NCI-H1417 (cell line): ENCODE measurements at places on chromosomes 12 and 14.

- DNase-seq: no peak
These were observed 8.4 kb downstream of the CEP170B start for GRCh38 chr14:104873380-104874055.

- DNase-seq: no peak
These were observed 74.6 kb downstream of the CIT start for GRCh38 chr12:119802472-119802871.

GRCh38 chr12:6771091-6771495 is 1.2 kb upstream of the LAG3 start:
- DNase-seq: no peak

DNA sequence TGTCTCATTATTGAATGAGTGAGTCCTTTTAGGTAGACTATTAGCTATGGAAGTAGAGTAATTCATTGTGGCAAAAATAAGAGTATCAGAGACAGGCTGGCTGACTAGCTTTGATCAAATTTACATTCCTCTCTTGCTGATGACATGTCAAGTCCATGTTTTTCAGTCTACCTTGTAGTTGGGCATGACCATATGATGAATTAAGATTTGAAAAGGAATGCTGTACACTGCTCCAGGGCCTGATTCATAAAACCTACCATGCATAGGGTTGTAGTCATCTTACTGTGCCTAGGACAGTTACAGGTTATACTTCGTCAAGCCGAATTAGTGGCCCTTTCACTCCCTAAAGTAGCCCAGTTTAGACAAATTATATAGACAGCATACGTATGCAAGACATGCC is 545.7 kb upstream of the MIS18BP1 start:
- no peak for DNase-seq

DNA sequence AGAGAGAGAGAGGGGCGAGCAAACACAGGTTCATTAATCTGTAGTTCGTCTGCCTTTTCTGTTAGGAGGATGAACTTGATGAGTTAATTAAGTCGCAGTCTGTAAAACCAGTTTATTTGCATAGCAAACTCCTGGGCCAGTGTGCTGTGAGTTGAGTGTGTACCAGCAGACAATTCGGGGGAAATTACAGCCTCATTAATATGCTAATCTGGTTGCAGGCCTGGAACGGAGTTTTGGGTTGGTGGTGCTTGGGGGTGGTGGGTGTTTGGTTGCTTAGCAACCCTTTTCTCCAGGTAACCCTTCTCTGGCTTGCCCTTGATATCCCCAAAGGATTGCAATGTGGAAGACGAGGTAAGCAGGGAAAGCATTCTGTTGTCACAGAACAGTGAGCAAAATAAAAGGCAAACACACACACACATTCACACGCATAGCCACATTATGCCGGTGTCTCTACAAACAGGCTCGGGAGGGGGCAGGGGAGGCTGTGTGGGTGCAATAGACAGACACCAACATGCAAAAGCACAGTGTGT is 29.2 kb upstream of the LHX5 start:
- peak; percentile 60 for DNase-seq

DNA sequence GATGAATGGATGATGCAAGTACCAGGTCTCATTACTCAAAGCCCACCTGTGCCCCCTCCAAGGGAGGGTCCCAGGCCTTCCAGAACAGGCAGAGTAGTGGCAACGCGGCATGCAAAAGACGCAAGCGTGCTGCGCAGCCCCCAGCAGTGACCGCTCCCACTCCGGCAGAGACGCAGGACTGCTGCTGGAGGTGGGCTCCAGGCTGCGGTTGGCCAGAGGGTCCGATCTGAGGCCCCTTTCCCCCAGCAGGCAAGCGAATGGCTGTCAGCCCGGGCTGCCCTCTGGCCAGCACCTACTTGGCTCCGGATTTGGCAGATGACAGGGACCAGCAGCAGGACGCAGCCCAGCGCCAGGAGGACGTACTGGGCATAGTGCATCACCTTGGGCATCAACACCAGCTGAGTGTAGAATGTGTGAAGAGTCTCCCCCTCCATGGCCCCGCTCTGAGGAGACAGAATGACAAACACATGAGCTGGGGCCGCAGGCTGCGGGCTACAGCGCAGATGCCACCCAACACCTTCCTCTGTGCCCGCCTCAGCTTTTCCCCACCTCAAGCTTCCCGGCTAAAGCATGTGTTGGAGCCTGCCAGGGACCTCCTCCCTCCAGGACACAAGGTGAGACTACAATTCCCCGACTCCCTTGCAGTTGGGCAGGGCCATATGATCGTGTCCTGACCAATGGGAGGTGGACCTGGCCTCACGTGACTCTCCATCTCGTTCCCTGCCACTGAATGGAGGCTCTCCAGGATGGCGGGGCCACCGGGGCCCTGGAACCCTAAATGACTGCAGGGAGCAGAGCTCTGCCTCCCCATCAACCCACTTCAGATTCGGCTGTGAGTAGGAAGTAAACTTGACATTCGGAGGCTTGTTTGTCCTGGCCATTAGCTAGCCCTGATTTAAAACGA is 77.4 kb downstream of the SCARB1 start:
- DNase-seq: peak; percentile 95

GRCh38 chr14:72213424-72213823 is 281.2 kb downstream of the RGS6 start:
- DNase-seq: no peak

GRCh38 chr14:68786491-68787091 is 6.3 kb downstream of the ZFP36L1 start:
- no peak for DNase-seq

GRCh38 chr14:73166399-73166798 is 30.1 kb downstream of the PSEN1 start:
- DNase-seq: no peak

DNA sequence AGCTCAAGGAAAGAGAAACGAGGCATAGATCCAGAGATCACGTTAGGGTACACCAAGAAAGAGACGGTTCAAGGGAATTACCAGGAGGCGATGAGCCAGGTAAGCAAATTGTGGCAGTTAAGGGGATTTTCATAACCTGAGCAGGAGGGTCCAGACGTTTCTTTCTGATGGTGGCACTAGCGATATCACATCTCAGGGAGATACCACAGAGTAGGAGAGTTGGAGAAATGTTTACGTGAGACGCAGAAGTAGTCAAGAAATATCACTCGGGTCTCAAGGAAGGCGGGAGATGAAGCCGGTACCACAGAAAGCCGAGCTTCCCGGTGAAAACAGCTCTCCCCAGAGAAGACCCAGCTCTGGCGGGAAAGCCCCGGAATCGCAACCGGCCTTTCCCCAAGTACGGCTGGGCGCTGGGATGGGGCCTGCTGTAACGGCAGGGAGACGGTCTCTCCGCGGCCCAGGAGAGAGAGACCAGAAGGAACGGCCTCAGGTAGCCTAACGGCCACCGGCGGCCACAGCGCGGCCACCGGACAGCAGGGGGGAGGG is 485 bp downstream of the SENP1 start:
- no peak for DNase-seq

DNA sequence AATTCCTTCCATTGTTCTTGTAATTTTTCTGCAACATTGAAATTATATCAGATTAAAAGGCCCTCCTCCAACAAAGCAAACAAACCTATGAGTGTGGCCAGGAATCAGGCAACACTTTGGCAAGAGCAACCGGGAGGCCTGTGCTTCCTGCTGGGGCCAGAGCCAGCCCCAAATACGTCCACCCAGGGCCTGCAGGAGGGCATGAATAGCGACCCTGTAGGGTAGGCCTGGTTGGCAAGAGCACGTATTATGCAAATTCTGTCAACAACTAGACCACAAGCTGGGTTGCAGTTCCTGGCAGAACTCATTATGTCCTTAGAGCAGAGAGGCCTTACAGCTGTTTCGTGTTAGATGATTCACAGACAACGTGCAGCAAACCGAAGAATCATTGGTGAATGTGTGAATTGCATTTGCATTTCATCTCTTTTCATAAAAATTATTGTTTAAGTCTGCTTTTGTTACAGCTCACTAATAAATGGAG is 26.9 kb upstream of the LGALS3 start:
- DNase-seq: peak; percentile 71

- no peak for DNase-seq
These were observed 6.4 kb downstream of the KTN1 start for GRCh38 chr14:55586411-55586810.

DNA sequence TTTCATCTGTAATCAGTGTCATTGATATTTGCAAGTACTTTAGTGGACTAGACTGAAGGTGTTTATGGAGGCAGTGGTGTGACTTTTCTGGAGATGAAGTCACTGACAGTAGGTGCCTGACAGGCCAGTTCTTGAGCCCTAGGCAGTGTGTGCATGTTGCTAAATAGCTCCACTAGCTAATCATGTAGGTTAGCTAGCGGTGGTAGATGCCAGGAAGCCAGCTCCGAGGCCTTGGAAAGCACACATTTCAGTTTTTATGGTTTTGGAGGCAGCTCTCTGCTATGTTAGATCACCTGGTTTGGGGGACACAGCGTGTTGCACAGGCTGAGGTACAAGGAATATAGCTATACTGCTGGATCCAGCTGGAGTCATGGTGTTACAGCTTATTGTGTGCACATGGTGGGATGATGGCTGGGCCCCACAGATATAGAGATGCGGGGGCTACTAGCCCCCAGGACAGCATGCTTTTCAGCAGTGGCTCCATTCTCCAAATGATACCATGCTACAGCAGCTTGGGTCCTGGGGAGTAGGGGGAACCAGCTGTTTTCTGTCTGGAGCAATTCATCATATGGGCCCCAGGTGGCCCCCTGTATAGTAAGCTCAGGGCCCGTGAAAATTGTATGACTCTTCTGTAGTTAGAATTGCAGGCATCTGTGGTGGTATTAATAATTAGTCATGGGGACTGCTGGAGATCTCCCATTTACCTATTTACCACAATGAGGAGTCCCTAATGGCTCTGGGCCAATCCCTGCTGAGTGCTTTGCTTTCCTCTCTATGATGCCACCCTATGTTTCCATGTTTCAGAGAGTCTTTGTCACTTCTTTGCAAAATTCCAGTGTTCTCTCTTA is 367.2 kb upstream of the LMO3 start:
- no peak for DNase-seq

GRCh38 chr12:78494911-78495310 is 369.7 kb upstream of the SYT1 start:
- DNase-seq: no peak

DNA sequence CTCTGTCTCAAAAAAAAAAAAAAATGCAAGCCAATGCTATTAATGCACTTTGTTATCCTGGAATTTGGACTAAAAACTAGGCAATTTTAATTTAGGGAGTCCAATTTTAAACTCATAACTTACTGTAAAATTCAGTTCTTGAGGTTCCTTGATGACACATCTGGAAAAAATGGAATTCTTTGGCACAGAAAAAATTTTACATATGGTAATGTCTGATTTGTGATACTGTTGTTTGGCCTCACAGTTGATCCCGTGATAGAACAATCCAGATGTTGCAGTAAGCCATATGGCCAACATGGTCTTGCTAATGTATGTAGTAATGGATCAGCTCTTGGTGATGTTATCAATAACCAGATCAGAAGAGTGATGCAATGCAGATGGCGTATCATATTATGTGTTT is 1089.8 kb downstream of the FLRT2 start:
- DNase-seq: no peak

DNA sequence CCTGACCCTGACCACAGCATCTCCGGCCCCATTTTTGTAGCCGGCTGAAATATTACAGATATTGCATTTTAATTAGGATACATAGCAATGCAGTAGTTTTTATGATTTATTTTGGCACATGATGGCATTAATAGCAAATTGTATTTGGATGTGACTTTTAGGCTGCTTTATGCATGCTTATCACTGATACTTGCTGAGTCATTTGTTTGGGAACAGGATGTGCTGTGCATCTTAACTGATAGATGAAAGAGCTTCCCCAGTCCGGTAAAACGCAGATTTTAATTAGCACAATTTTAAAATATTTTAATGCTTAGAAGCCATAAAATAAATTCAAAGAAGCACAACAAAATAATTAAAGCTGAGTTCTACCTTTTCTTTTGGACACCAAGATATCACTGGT is 90.7 kb downstream of the OTOGL start:
- no peak for DNase-seq

DNA sequence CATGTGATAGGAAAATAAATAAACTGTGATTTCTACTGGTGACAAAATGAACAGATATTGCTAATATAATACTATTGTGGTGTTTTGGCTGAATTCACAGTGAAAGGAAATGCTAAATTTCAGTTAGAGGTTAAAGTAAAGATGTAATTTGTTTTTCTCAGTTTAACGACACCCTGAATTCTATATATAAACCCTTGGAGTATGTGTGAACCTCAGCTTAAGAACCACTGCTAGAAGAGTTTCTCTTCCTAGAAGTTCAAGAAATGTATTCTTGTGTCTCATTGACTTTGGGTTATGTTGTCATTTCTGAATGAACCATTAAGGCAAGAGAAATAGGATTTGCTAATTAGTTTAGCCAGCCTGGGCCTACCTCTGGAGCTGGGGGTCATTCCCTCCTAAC is 8.2 kb downstream of the FBXO34 start:
- no peak for DNase-seq

- DNase-seq: no peak
These were observed 37.5 kb upstream of the DAAM1 start for GRCh38 chr14:59150990-59151389.

DNA sequence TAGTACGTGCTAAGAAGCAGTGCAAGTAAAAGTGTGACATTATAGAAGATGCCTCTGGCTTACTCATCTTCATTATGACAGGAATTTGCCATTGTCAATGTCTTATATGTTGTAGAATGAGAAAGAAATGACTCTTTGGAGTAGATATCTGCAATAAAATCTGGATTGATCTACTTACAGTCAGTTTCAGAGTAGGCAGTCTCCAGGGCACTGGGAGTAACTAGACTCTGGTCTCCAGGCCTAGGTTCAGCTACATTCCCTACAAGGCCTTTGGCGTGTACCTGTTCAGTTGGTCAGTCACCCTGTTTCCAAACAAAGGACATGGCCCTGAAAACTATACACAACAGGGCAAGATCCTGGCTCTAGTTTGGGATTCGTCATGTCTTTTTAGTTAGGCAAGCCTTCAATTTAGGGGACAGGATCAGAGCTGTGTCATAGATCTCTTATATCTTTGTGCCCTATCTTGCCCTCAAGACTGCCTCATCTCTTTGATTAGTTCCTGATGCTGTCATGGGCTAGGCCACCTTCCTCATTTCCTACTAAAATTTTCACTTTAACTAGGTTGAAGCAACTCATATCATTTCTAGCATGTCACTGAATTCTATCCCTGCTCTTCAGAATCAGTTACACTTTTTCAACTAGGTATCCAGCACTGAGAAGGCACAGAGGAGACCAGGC is 410.0 kb downstream of the RAD51B start:
- no peak for DNase-seq

GRCh38 chr12:80690513-80690912 is 16.9 kb upstream of the MYF6 start:
- DNase-seq: no peak
